ENCODE measurements at places on chromosomes 6 and 20.

GRCh38 chr20:40657526-40657925 is 31.5 kb downstream of the MAFB start:
- no peak for DNase-seq

GRCh38 chr20:45095805-45096238 is 5.1 kb downstream of the KCNS1 start:
- peak; percentile 29 for DNase-seq

GRCh38 chr20:23143098-23143497 is 57.0 kb upstream of the CD93 start:
- no peak for DNase-seq

DNA sequence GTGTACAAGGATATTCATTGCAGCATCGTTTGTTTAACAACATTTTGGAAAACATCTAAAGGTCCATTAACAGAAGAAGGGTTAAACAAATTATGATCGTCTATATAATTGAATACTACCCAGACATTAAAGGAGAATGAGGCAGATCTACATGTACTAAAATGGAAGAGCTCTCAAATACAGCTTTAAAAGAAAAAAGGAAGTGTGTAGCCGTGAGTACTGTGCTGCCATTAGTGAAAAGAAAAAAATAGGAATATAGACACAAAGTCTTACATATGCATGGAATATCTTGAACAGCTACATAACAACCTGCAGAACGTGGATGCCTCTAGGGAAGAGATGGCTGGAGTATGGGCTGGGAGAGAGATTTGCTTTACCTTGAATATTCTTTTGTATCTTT is 37.9 kb downstream of the PRDM1 start:
- DNase-seq = no peak

GRCh38 chr6:3751077-3751729 is at the start of gene PXDC1:
TSS of gene PXDC1 (minus strand) at chr6:3751713. CDS start at chr6:3751531, 182 bp downstream.
- no peak for DNase-seq
